ENCODE measurements at places on chromosomes 7 and 10.
A peak's percentile ranks its signal among the peaks of the same experiment; 100 is the strongest.

- DNase-seq, result peak; percentile 52
Observed at GRCh38 chr7:158699341-158699740, 5.3 kb downstream of the NCAPG2 start.

DNA sequence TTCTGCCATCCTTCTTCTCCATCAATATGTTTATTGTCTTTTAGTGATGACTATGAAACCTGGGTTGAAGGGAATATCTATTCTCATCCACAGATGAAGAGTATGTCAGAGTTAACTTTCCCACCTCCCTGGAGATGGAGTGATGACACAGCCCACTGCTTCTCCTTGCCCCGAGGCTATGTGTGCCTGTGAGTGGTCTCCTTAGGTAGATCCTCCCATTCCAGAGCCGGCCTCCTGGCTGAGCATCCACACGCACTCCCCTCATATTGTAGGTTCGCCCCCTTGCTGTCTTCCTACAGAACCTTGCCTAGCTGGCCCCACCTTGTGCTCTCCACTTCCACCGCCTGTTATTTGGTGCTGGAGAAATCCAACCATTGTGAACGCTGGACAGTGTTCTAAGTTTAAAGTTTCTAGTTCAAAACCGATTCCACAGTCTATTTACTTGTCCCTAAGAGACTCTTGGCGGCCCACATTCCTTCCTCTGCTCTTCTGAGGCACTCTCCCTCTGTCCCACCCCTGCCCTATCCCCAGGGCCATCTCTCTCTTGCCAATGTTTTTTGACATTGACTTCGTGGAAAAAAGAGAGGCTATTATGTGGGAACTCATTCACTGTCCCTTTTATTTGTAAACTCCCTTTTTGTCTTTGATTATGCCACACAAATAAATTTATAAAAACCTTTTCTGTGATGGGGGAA is 168.0 kb downstream of the ZNF438 start:
- DNase-seq, result peak; percentile 37

GRCh38 chr10:100656454-100656853 is 88.9 kb upstream of the PAX2 start:
- DNase-seq, result peak; percentile 60

DNA sequence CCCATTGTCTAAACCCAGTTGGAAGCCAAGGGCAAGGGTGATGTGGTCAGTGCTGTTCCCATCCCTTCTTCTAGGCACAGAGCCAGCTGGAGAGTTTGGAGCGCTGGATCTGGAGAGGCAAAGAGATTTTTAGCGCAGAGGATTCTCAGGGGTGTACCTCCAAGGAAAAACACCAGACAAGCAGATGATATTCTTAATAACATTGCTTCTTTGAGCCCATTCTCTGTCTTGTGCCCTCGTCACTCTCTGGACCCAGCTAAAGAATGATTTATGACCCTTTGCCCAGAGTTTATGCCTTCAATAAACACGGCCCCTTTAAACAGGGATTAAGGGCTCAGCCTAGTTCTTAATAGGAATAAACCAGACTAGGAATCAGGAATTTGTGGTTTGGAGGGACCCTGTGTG is 4.7 kb upstream of the HIP1 start:
- no peak for DNase-seq

DNA sequence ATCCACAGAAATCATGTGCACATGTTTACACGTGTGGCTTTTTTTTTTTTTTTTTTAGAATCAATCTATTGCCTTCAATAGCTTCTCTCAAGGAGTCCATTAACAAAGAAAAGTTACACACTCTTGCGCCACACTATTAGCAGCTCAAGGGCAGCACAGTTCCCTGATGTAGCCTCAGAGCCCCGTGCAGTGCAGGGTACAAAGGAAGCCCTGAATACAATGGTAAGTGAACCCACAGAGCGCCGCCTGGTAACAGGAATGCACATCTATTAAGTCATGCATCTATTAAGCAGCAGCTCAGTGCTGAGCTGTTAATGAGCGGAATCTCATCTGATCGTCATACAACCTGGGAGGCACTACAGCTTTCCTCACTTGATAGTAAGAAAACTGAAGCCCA is 113.7 kb upstream of the PDLIM1 start:
- DNase-seq, result no peak

DNA sequence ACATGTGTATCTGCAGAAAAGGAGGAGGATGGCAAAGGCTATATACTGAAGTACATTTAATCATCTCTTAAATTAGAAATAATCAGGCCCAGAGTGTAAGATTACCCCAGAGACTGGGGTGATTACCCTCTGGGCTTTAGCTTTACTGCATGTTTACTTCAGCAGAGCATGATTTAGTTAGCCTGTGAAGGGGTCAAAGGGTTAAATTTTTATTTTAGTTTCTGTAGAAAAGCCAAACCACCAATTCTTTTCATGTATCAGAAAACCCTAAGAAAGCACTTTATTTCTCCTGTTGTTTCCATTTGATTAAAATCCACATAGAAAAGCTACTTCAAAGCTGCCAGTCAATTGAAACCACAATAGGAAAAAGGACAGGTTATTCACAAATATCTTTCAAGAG is 101.5 kb upstream of the LSM8 start:
- no peak for DNase-seq

GRCh38 chr10:80412486-80412885 is 4.1 kb downstream of the PRXL2A start:
- DNase-seq, result no peak

- DNase-seq, result no peak
Observed at GRCh38 chr10:100628061-100628460, 92.3 kb downstream of the HIF1AN start.

- no peak for DNase-seq
Observed at GRCh38 chr10:72615970-72616369, 9.9 kb downstream of the MICU1 start.

GRCh38 chr10:115214829-115215228 is 121.7 kb downstream of the ATRNL1 start:
- DNase-seq, result no peak

GRCh38 chr7:50356212-50356944 is 51.9 kb downstream of the IKZF1 start:
- peak; percentile 62 for DNase-seq

- DNase-seq, result no peak
Observed at GRCh38 chr7:121023194-121023593, 34.7 kb downstream of the CPED1 start.

- DNase-seq, result no peak
Observed at GRCh38 chr7:111532625-111533024, 29.7 kb downstream of the IMMP2L start.

DNA sequence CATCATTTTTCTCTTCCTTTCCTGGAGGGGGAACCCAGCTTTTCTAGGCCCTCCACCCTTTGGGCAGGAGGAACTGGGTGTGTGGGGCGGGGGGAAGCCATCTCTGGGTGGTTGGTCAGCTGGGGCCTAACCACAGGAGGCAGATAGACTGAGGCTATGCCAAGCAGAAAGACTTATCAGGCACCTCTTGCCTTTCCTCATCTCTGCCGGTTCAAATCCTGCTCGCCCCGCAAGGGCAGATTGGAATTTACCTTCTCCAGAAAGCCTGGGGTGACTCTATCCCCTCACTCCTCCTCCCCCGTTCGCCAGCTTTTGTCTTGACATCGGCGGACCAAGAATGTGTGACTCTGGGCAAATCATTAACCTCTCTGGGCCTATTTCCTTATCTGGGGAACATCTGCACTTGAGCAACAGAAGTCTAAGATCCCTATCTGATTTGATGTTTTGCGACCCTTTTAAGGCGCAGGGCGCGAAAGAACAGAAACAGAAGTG is 584 bp upstream of the GARS1 start:
- DNase-seq, result no peak

DNA sequence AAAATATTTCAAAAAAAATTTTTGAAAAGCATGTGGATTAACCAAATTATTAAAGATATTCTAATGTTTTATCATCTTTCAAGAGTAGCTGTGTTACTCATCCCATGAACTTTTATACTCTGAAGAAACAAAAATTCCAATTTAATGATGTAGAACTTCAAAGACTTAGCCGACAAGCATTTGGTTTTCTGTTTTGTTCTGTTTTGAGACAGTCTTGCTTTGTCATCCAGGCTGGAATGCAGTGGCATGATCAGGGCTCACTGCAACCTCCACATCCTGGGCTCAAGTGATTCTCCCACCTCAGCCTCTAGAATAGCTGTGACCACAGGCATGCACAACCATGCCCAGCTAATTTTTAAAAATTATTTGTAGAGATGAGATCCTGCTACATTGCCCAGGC is 17.8 kb upstream of the LCOR start:
- DNase-seq, result no peak

GRCh38 chr10:127550861-127551260 is 1.8 kb downstream of the NPS start:
- no peak for DNase-seq

DNA sequence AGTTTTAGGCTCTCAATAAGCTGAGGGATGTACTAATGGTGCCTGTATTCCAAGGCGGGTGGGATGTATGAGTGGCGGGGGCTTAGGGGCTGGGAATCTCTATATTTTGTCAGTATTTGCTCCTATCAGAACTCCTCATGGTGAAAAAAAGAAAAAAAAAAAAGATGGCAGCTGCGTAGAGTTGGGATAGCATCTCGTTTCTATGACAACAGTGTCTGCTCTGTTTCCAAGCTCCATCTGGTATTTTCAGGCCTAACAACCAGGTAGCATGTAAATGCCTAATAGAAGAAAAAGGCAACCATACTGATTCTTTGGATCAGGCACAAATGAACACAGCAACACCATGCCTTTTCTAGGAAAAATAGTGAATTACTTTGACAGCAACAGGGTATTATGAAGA is 11.7 kb upstream of the CCDC172 start:
- no peak for DNase-seq

- DNase-seq, result no peak
Observed at GRCh38 chr7:87332321-87332720, 13.1 kb upstream of the CROT start.

- peak; percentile 70 for DNase-seq
Observed at GRCh38 chr10:103888113-103888841, 29.7 kb downstream of the STN1 start.

Data from activated CD4-positive, alpha-beta T cell treated with anti-CD3 and anti-CD28 coated beads, Interleukin-2, amount 10 ng/mL, durations not matched to agents 24 days and 14 days (primary cell).